ENCODE measurements at places on chromosomes 3 and 15.

DNA sequence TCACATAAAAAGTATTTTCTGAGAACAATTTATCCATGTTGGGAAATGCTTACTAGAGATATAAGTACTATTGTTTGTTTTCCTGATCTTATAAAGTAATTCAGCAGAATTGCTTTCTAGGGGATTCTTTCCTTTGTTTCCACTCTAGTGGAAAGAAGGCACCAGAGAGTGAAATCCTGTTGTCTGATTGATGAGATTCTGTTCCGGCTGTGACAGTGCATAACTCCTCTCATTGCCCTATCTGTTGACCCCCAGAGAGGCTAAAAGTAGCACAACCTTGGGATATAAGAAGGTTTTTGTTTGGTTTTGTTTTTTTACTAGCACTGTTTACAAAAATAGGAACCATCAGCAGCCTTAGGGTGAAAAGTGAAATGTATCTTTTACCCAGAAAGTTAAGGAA lies 114.1 kb downstream of the ALCAM start:
- no peak for DNase-seq

GRCh38 chr15:101255051-101255395 lies 3.2 kb upstream of the CHSY1 start:
- DNase-seq, result no peak

- no peak for DNase-seq
Observed at GRCh38 chr3:181719991-181720680, 8.4 kb downstream of the SOX2 start.

- no peak for DNase-seq
Observed at GRCh38 chr3:184716622-184717398, 4.9 kb upstream of the MAGEF1 start.

GRCh38 chr3:40228792-40229350 lies 80.6 kb upstream of the EIF1B start:
- DNase-seq, result no peak

- no peak for DNase-seq
Observed at GRCh38 chr3:169044331-169045113, 619.0 kb downstream of the MECOM start.

DNA sequence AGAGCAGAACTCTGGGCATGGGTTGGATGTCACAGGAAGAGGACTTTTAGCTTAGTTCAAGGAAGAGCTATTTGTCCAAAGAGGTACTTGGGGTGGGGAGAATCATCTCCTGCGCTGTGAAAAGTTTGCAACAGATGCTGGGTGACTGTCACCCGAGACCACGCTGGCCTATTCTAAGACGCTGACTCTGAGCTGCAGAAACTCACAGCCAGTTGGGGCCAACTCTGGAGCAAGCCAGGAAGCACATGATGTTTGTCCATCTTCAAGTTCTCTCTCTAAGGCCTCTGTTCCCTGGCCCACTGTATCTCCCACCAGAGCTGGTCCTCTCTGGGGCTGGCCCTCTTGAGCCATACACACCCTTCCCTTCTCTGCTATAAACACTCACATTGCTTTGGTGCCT lies 17.9 kb upstream of the CDCP1 start:
- DNase-seq, result no peak

GRCh38 chr3:116052602-116053001 lies 392.7 kb downstream of the LSAMP start:
- DNase-seq, result no peak

GRCh38 chr15:49492830-49493229 lies 69.8 kb downstream of the FGF7 start:
- DNase-seq, result no peak

GRCh38 chr3:155244699-155245098 lies 48.8 kb downstream of the STRIT1 start:
- no peak for DNase-seq

- no peak for DNase-seq
Observed at GRCh38 chr15:91649016-91649415, 204.5 kb upstream of the SLCO3A1 start.

DNA sequence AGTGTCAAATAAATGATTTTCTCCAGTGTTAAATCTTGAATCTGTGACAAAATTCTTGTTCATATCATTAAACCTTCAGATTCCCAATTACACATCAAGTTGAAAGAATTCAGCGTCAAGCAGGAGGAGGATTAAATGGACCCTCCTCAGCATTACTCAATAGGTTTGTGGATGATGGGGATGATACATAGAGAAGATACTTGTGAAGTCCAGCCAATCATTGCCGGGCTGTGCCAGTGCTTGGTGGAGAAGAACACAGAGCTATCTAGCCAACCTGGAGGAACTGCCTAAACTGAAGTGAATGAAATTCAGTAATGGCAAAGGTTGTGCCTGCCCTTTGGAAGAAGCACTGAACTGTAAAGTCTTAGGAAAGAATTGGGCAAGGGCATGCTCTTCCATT lies 47.0 kb upstream of the PRICKLE2 start:
- DNase-seq, result no peak

- DNase-seq, result no peak
Observed at GRCh38 chr3:42066516-42067181, 24.5 kb upstream of the TRAK1 start.

GRCh38 chr3:14423963-14424362 lies 21.6 kb downstream of the SLC6A6 start:
- no peak for DNase-seq

- no peak for DNase-seq
Observed at GRCh38 chr3:11288786-11289637, 16.8 kb downstream of the ATG7 start.

- no peak for DNase-seq
Observed at GRCh38 chr15:40534371-40534770, 30.5 kb downstream of the CCDC32 start.

DNA sequence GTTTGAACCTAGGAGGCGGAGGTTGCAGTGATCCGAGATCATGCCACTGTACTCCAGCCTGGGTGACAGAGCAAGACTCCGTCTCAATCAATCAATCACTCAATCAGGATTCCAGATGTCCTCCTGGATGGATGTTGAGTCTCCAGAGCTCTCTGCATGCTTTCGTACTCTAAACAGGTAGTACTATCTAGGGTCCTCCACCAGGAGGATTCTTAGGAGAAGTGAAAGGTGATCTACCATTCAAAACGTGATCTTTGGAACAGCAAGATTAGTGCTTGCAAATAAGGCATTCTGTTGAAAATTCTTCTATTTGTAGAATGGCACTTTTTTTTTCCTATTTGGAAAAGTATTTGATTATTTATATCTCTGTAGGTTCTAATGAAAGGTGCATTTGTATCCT lies 34.3 kb downstream of the CNOT10 start:
- no peak for DNase-seq

DNA sequence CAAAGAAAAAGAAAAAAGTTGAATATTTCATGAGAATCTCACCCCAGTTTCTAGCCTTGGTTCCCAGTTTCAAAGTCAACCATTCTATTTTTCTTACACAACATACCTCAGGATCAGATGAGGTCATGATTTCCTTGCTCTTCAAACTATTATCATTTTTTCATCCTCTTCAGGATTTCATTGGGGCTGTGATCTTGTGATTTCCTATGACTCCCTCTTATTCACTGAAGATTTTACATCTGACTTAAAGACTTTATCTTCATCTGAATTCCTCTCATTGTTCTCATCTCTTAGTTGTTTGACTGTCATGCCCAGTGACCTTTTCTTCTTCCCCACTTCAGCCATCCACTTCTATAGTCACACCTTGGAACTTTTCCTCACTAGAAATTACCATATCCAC lies 3.1 kb upstream of the C3orf33 start:
- DNase-seq, result no peak

- no peak for DNase-seq
Observed at GRCh38 chr15:66641485-66642315, 60.3 kb upstream of the SMAD6 start.

- no peak for DNase-seq
Observed at GRCh38 chr3:80355144-80355543, 587.3 kb upstream of the ROBO1 start.

- DNase-seq, result no peak
Observed at GRCh38 chr15:47959617-47960413, 161.0 kb upstream of the SLC24A5 start.

DNA sequence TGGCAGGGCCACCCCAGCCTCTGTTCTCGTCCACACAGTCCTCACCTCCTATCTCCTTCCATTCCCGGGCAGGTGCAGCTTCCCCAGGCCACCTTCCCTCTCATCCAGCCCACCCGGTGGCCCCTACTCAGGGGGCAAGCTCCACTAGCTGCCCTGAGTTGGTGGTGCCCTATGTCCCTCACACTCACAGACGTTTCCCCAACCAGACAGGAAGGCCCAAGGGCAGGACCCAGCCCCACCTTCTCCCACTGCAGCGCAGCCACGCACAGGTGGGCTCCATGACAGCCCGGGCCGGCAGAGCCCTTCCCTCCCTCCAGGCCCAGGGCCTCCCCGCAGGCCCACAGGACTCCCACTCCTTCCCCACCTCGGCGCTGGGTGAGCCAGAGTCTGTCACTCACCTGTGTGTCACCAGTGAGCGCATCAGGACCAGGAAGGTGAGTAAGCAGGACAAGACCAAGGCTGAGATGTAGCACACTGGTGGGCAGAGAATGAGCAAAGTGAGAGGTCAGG lies 11.1 kb downstream of the ISLR start:
- DNase-seq, result no peak

GRCh38 chr15:58203537-58203936 lies 65.4 kb downstream of the AQP9 start:
- DNase-seq, result no peak

DNA sequence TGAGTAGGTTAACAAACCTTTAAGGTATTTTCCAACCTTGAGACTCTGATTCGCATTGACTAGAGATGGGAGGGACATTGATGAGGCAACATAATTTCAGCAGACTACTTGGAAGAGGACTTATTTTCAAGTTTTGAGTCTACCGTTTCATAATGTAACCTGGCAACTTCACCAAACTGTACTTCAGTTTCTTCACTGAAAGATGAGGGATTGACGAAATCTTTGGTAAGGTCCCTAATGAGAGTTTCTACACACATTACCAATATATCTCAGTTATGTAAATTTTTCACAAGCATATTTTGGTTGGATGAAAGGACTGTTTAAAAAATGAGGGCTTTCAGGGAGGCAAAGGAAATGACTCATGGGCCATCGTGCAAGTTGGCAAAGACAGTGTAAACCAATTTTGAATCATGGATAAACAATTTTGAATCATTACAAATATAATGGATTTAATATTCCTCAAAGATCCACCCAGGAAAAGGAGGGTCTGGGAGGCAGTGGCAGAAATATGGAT lies 28.7 kb upstream of the SEMA6D start:
- DNase-seq, result no peak

DNA sequence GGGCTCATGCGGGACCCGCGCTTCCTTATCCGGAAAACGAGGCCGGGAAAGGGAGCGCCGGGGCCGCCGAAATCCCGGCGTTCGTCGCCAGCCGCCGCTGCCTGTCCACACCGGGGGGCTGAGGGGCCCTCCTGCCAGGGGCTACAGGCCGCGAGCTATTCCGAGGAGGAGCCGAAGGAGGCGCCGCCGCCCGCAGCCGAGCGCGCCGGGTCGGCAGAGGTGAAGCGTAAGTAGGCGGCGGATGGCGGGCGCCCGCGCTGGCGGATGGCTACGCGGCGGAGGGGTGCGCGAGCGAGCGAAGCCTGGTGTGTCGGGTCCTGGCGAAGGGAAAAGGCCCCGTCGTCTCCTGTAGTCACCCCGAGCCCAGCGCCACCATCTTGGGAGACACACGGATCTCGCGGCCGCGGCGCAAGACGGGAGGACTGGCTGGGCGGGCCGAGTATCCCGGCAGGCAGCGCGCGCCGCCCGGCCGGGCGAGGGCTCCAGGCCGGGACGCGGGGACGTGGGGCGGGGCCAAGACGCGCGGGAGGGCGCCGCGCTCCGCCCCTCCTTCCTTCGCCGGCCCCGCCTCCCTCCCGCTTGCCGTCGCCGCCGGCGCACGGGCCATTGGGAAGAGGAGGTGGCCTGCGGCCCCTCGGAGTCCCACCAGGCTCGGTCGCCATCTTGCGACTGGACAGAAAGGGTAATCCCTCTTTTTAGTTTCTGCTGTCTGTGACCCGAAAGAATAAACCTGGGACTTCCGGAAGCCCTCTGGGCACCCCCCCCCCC lies at the start of gene UBE3A:
Gene UBE3A (minus strand): TSS at position 424 of the 768 bp plus-strand sequence. CDS start 29,917 bp downstream, outside the sequence.
- peak; percentile 96 for DNase-seq

DNA sequence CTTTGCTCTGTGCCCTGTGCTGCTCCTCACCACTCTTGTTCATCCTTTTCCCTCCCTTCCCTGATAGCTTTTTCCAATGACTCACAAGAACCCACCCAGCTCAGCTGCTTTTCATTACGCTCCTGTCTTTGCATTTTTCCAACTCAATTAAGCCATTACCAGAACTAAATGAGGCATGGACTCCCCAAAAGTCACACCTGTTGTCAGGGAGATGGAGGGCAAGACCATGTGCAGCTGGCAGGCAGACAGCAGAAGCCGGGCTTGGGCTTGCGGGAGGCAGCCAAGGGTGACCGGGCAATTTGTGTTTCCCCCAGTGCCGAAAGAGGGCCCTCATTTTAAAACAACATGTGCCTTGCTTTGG lies 64.3 kb downstream of the CASR start:
- no peak for DNase-seq

GRCh38 chr3:44682182-44682896 lies 30.1 kb upstream of the ZNF502 start:
- no peak for DNase-seq

- DNase-seq, result peak; percentile 47
Observed at GRCh38 chr3:194872669-194872977, 186.9 kb downstream of the FAM43A start.

- DNase-seq, result no peak
Observed at GRCh38 chr3:160747422-160747821, 8.6 kb upstream of the PPM1L start.

GRCh38 chr3:154730186-154730585 lies 300.2 kb upstream of the GPR149 start:
- no peak for DNase-seq

DNA sequence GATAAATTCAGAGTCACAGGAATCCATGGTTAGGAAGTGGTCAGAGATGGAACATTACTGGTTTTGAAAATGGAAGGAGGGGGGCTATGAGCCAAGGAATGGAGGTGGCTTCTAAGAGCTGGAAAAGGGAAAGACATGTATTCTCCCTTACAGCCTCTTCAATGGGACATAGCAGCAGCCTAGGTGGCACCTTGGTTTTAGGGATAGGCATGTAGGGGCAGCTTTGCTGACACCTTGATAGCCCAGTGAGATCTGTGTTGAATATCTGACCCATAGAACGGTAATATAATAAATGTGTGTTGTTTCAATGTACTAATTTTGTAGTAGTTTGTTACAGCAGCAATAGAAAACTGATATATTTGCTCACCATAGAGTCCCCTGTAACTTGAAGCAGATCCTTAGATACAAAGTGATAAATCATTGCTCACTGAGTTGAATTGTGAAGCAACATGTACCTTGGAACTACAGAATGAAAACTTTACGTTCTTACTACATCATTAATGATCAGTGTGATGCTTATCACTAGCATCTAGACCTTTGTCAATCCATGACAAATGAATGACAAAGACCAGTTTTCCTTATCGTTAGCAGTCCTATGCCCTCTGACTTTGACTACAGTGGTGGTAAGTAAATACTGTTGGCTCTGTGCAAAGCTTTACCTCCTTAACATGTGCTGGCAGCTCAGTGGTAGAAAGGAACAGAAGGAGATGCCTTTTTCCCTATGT lies 53.8 kb downstream of the TMEM45A start:
- DNase-seq, result no peak

GRCh38 chr3:20023623-20024405 lies 11.8 kb upstream of the PP2D1 start:
- DNase-seq, result no peak
